Amygdala (tissue), 56 donors: ENCODE measurements at places on chromosomes 16 and 17.

GRCh38 chr16:57815987-57816745, 13.9 kb upstream of the KIFC3 start:
- peak; percentile 55 for DNase-seq

DNA sequence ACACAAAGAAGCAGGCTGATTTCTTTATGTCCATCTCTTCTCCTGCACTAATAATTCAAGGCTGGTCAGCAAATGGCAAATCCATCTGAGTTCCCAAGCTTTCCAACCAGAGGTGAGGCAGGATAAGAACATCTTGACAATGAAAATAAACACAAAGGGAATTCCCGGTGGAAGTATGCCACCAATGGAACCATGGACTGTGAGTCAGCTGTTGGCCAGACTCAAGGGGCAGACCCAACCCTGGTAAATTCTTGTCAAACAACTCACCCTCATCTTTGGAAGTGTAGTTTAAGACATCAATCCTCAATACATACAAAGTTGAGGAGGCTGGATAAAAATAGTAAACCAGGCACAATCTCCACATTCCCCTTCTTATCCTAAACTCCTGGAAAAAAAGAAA, 74.3 kb upstream of the CES5A start:
- no peak for DNase-seq

GRCh38 chr17:45222289-45222995, 757 bp downstream of the FMNL1 start:
- no peak for DNase-seq

DNA sequence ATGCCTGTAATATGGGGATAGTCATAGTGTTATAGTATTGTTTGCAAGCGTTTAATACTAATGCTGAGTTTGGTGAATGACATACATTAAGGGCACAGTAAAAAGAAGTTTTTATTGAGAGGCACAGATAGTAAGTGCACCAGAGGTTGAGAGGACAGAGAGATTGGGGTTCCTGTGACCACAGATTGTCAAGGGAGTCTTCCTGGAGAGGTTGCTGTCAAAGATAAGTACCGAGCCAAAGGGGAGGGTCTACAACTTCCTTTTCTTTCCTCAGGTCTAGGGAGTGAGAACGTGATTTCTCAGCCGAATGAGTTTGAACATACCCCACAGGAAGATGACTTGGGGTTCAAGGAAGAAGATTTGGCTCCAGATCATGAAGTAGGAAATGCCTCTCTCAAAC, 1.8 kb downstream of the ZNF48 start:
- no peak for DNase-seq
